SK-N-SH (cell line): ENCODE measurements at places on chromosomes 6 and 20. TPM values are rescaled to one million over a fixed set of nuclear protein-coding genes. Genes with fewer than 3 reads are reported as not detected.

GRCh38 chr6:158793432-158793831 is 25.7 kb downstream of the EZR start:
- DNase-seq: peak; percentile 37

DNA sequence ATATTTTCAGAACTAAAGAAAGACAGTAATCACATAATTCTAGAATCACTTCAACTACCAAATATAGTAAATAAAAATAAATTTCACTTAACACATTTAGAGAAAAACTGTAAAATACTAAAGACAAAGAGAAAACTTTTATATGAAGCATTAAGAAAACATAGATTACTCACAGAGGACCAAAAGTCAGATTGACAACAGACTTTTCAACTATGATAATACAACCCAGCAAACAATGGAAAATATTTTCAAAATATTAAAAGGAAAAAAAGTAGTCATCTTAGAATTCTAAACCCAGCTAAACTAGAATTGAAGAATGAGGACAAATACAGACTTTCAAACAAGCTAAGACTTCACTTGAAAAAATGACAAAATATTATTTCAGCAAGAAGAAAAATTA is 164.8 kb upstream of the ARID1B start:
- no peak for DNase-seq

GRCh38 chr6:135382182-135382628 is 115.3 kb downstream of the AHI1 start:
- no peak for DNase-seq

GRCh38 chr20:46581391-46581790 is 30.9 kb upstream of the OCSTAMP start:
- no peak for DNase-seq

DNA sequence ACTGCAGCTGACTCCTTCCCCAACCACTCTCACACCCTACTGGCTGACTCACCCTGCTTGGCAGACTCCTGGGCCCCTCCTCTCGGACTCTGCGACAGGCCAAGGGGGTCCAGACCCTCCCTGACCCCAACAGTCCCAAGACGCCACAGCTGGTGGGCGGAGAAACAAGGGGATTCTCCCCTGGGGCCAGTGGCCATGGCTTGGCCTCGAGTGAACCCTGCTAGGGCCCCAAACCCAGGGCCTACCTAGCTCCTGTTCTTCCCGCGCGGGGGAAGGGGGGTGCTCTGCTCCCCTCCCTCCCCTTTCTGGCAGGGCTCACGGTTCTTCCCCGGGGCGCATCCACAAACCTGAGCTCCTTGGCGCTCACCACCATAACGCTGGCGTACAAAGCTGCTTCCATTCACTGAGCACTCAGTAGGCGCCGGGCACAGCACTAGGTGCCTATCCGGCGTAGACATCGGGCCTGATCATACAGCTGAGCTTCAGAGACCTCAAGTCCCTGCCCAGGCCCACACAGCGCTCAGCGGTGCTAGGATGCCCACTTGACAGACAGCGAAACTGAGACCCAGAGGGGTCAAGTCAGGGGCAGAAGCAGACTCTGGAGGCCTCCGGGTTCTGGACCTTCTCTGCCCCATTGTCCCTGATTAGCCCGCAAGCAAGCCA is 597 bp downstream of the ADA start:
- no peak for DNase-seq

- DNase-seq: no peak
Observed at GRCh38 chr6:85347812-85348211, 102.1 kb upstream of the NT5E start.

MTFR2 gene
- 7.4 and 9.2 TPM in 2 replicates for polyA plus RNA-seq

RSPH3 gene
- 2.1 and 2.6 TPM in 2 replicates for polyA plus RNA-seq

CBLN4 gene
- polyA plus RNA-seq: 0.02 TPM in 1 of 2 replicates, not detected in the other

MYH7B gene
- polyA plus RNA-seq: 0.32 and 0.41 TPM in 2 replicates

ARHGAP40 gene
- 0.02 TPM in 1 of 2 replicates, not detected in the other for polyA plus RNA-seq

HMGCLL1 gene
- 0.05 TPM in 1 of 2 replicates, not detected in the other for polyA plus RNA-seq
